Sigmoid colon (tissue), 7 donors: ENCODE measurements at places on chromosomes 1 and 21. TPM values are rescaled to one million over a fixed set of nuclear protein-coding genes. Genes with fewer than 3 reads are reported as not detected.

Gene FMO3
- total RNA-seq = 2.3 TPM

Gene MMEL1
- total RNA-seq = 2.9 TPM

Gene TDRD5
- not detected for total RNA-seq

Gene FBXO42
- 16.6 TPM for total RNA-seq

Gene DPT
- total RNA-seq = 266 TPM

Gene SELE
- not detected for total RNA-seq

Gene KIRREL1
- total RNA-seq = 34.6 TPM

Gene FCRLB
- total RNA-seq = 0.36 TPM

Gene ASCL5
- not detected for total RNA-seq

Gene SYT2
- not detected for total RNA-seq

Gene RGS4
- 8.9 TPM for total RNA-seq

Gene APP
- total RNA-seq = 239 TPM

Gene CD2
- 1.8 TPM for total RNA-seq

Gene S100A1
- 7.5 TPM for total RNA-seq

Gene MTARC1
- total RNA-seq = 6.1 TPM

- DNase-seq = no peak
Observed at GRCh38 chr1:211382182-211382713, 55.6 kb downstream of the TRAF5 start.

DNA sequence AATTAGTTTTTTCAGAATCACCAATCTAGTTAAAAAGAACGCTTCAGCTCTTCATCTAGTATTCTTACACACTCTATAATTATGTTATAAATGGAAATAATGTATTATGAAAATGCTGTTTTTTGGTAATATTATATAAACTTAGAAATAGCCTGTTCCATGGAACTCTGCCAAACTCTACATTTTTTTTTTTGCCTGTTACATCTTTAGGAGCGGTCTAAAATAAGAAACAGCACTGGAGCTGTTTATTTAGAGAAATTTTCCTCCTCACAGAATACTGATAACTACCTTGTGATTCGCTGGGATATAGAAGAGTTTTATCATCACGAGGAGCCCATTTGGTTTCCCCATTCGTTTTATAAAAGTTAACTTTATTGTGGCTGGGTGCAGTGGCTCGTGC, 58.5 kb downstream of the PKN2 start:
- DNase-seq = no peak

DNA sequence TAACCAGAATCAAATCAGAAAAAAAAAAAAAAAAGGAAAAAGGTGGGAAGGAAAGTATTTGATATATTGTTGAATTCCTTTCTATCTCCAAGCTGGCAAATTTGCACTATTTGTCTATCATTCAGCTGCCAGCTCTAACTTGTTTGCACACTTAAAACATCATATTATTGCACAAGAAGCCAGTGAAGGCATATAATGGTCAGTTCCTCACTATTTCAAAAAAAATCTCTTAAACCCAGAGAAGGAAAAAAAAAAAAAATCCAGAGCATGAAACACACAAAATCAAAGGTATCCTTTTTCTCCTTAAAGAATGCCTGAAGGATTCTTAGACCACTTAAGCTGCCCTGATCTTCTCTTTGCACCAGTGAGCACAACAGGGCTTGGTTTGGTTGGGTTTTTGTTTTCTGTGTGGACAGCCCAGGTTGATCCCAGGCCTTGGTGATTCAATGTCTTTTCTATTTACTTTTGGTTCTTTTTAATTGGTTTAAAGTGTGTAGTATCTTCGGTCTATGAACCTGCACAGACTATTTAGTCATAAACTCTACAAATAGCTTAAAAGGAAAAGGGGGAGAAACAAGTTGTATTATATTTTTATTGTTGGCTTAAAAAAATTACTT, 40.2 kb downstream of the DUSP10 start:
- DNase-seq = no peak

- no peak for DNase-seq
Observed at GRCh38 chr1:244732851-244733450, 80.0 kb downstream of the DESI2 start.

- no peak for DNase-seq
Observed at GRCh38 chr1:93629101-93630059, 52.3 kb downstream of the BCAR3 start.

GRCh38 chr1:230337266-230337665, 88.9 kb downstream of the PGBD5 start:
- DNase-seq = no peak

GRCh38 chr1:230636575-230637148, 5.6 kb upstream of the COG2 start:
- DNase-seq = no peak

DNA sequence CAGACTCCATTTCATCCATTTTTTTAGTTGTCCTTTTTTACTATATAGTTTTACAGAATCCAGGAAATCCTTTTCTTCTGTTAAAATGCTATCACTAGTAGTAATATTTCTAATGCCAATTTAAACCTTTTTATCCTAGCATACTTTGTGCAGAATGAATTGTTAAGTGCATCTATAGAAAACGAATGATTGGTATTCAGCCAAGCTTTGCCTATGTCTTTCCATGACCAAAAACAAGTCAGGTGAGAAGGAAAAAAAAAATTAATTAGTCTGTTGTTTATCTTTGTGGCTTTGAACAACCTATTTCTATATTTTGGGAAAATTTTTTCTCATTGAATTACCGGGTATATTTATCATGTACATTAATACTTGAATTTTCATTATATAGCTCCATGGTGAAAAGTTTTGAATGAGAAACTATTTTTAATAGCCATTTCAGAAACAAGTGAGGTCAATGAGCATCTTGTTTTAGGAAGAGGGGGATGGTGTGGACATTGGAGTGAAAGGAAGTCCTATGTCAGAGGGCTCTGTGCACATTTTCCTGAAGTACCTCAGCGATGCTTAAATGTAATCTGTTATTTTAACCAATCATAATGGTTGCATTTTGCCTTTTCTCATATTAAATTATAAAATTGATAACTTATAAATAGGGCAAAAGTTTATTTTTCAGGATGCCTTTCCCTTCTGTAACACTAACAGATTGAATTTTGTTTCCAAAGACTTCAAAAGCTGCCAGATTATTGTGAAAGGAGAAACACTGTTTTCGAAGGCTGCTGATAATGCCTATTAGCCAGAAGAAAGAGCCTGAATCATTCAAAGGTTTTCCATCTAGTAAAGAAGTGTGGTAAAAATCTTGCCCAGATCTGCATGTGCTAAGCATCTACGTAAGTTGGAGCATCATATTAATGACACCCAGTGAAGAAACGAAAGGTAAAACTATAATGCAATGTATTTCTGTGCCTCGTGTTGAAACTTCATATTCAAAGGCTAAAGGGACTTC, 73.8 kb upstream of the S1PR1 start:
- DNase-seq = no peak

- no peak for DNase-seq
Observed at GRCh38 chr1:82226186-82226505, 425.4 kb downstream of the ADGRL2 start.

- peak; percentile 90 for DNase-seq
Observed at GRCh38 chr1:30801771-30802198, 44.2 kb upstream of the LAPTM5 start.

DNA sequence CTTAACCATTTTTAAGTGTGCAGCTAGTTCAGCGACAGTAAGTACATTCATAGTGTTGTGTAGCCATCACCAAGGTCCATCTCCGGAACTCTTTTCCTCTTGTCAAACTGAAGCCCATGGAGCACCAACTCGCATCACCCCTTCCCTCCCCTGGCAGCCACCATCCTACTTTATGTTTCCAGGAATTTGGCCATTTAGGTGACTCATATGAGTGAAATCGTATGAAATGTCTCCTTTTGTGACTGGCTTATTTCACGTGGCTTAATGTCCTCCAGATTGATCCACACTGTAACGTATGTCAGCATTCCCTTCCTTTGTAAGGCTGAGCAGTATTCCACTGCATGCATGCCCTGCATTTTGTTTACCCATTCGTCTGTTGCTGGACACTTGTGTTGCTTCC, 2.5 kb downstream of the COL6A2 start:
- peak; percentile 34 for DNase-seq

DNA sequence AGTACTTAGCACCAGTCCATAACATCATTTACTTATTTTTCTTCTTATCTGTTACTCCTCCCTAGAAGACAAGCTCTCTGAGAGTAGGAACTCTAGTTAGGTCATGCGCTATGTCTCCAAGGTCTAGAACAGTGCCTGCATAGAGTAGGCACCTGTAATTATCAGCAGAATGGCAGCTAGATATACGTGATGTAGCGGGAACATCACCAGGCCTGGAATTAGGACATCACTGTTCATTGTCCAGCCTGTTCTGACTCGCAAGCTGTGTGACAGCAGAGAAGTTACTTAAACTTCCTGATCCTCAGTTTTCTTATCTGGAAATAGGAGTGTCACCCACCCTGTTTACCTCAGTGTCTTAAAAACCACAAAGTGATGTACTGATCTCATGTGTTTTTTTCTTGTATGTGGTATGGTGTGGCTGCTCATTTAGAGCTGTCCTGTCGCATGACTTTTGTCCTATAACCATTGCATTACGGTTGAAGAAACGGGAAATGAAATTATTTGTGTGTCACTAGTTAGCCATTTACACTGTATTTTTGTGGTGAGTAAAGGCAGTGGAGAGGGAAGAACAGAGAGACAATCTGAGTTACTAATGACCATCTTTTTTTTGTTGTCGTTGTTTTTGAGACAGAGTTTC, 37.1 kb upstream of the EXO1 start:
- DNase-seq = no peak

DNA sequence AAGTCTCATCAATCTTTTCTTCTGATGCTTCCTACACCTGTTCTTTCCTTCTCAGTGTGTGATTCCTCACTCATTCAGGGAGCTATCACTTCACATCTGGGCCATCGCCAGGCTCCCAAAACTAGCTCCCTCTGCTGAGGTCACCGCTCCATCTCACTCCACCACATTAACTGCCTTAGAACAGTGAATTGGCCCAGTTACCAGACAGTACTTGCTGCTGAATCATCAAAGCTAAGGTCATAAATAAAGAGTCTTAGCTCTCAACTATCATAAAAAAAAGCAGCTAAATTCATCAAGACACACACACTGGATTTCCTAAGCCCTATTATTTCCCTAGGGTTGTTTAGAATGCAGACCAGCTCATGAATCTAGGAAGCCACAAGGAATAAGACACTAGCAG, 18.8 kb upstream of the SRM start:
- peak; percentile 13 for DNase-seq

DNA sequence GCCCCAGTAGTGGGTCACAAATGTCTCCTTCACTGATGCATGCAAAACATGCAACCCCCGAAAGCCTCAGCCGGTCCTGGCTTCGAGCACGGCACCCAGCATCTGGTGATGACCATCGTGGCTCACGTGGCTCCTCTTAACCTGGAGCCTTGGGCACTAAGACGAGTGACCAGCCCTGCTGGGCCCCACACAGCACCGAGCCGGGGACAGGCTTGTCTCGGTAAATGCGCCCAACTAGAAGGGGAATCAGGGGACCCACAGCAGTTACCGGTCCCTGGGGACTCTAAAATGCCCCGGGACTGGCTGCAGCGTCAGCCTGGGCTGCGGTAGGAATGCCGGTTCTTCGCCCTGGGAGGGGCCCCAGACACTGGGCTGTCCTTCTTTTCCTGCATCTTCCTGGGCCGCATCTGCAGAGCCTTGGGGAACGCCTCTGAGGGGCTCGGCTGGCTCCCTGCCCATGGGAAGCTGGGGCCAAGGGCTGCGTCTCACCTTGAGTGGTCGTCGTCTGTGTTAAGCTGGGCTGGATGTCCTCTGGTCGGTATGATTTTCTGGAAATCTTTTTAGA, 13.1 kb upstream of the TTC34 start:
- DNase-seq = no peak

- no peak for DNase-seq
Observed at GRCh38 chr21:39713905-39714304, 31.1 kb upstream of the IGSF5 start.

DNA sequence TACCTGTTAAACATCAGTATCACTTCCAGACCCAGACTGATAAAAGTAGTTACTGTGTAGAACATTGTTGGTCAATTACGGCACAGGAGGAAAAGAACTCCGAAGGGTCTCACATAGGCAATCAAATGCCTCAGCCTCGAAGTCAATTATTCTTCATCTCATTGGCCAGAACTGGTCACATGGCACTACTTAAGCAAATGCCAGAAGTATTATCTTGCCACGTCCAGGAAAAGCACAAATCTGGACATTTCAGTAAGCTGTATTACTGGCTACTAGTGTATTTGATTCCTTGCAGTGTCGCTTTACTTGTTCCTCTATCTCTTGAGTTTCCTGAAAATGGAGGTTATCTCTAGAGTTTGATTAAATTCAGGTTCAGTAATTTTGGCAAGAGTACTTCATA, 24.4 kb downstream of the DIO1 start:
- no peak for DNase-seq

DNA sequence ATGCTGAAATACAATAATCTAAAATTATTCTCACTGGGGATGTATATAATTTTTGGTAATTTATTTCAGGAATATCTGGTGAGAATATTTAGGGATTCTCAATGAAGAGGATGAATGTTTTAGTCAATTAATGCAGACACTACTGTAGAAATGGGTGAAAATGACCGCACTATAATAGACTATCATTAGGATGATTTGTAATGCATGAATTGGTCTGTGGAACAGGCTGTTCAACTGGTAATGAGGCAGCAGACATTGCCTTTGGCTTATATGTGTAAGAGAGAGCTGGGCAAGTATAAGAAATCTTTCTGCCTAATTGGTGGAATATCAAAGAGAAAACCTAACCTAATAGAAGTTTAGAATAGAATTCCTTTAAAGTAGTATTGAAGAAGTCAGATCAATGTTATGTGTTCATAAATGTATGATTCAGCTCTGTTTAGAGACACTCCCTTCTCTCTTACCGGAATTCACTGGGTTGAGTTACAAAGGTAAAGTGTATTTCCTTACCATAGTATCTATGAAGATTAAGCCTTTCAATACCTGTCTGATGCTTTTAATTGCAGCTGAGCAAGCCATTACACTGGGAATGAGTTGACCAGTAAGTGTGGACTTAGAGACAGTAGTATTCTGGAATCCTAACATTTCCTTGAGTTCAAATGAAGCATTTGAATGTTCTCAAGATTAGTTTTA, 274.5 kb downstream of the S1PR1 start:
- DNase-seq = no peak

DNA sequence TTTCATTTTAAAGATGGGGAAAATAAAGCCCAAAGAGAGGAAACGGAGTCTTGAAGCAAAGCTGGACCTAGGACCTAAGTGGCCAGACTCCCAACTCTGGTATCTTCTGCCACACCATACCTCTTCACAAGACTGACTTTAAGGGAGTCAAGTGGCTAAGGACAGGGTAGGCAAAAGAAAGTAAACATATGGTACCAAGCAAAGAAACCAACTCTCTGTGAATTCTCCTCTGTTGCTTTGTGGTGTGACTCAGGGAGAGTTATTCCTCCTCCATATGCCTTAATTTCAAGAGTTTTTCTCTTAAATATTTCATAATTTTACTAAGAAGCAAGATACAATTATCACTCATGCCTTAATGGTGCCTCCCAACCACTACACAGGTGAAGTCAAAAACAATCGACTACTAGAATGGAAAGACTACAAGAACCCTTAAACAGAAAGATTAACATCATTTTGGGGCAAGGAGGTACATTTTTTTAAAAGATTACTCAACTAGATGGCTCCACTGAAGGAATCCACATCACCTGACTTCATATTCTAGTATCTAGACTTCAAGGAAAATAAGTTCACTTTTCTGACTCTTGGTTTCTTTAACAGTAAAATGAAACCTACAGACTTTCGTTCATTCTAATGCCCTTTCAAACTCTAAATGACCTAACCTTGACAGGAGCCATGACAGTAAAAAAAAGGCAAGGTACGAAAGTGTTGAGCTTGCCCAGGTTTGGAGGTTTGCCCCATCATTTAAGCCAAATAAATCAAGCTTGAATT, 44.2 kb downstream of the LUZP1 start:
- no peak for DNase-seq
